NCI-H1930 (cell line): ENCODE measurements at places on chromosomes 5 and 9.

DNA sequence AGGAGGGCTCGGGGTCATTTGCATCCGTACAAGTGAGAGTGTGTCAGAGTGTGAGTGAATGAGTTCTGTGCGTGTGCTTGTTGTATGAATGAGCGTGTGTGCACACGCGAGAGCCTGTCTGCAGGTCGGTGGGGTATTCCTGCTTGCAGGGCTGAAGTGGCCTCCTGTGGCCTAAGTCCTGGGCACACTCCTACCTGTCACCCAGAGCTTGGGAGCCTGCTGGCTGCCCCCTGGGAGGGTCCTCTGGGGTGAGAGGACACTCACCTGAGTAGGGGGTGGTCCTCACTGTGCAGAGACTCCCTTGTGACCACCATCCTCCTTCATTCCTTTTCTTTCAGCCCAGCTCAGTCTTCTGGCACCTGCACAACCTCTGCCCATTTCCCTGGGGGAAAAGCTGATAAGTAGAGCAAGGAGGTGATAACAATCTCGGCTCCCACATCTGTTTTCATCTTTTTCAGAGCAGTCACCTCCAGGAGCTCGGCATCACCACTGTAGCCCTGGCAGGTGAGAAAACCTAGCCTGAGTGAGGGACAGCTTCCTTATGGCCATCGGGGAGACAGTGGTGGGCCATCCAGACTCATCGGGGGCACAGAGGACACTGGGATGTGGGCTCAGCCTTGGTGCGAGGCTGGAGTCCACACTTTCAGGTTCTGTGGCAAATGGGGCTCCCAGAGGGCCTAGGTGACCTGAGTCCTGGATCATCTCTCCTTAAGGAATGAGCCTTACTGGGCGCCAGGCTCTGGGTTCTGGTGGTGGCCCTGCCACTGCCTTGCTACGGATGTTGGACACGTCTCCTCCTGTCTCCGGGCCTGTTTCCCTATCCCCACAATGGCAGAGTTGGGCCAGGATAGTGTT lies 38.7 kb upstream of the SYNPO start:
- no peak for DNase-seq

- no peak for DNase-seq
Measured at GRCh38 chr5:71960195-71960594, 147.1 kb upstream of the MAP1B start.

DNA sequence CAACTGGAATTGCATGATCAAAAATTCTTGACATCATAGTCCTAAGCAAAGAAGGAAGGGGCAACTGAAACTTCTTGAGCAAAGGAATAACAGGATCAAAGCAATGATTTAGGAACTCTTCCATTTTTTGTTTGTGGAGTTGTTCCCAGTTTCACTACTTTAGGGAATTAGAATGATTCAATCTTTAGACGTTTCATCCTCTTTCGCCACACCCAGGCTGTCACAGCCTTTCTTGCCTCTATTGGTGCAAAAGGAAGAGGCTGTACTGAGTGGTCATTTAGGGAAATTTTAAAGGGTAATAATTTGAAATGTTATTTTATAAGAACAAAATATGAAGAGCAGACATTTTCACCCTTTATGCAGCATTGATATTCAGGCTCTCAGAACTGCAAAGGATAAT lies 1026.0 kb upstream of the ARRDC3 start:
- DNase-seq: no peak

- no peak for DNase-seq
Measured at GRCh38 chr9:68777070-68777763, 72.2 kb downstream of the PIP5K1B start.

GRCh38 chr9:4573634-4574389 lies 83.5 kb downstream of the SLC1A1 start:
- DNase-seq: no peak

DNA sequence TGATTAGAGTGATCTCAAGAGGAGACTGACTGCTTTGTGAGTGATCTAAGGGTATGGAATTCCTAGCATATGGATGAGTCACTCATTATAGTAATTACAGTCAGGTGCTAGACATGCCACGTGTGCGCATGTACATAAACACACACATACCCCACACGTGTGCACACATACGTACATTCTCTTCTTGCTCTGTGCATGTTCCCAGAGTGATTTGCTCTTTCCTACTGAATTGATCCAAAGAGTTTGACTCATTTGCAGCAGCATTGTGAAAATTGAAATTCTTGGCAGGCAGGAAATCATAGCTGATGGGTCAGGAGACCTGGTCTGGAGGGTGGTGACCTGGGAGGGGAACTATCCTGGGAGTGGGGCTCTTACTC lies 63.8 kb downstream of the ANGPTL2 start:
- no peak for DNase-seq

DNA sequence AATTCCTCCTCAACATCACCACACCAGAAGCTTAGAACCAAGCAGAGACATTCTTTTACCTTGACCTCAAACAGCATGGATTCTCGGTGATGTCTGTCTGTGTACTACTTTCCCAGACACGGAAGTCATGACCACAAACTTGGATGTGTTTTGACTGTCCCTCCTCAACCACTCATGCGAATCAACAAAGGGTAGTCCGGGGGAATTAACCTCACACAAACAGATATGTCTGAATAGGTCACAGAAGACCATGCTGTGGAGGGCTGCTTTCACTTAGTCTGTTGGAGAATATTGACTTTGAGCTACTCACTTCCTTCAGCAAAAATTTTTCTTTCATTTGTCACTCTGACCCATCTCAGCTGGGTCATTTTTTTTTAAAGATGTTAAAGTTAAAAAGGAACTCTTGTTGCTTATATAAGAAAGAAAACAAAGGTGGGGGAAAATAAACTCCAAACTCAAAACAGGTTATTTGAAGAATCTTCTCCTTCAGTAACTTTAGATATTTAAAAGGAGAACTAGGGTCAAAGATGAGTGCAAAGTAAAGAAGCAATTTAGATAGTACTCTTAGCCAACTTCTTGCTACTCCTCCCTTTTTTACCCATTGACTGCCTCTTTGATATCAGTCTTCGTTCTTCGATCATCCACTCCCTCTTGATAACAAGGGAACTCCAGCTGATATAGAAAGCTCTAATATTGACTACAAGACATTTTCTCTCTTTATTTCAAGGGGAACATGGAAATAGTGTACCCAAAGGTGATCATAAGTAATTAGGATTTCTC lies 343.4 kb upstream of the CDH6 start:
- no peak for DNase-seq

- no peak for DNase-seq
Measured at GRCh38 chr5:67038817-67039603, 157.6 kb downstream of the CD180 start.

GRCh38 chr9:86079421-86079831 lies 19.9 kb downstream of the GOLM1 start:
- no peak for DNase-seq

GRCh38 chr5:116303810-116304209 lies 219.0 kb downstream of the COMMD10 start:
- no peak for DNase-seq

DNA sequence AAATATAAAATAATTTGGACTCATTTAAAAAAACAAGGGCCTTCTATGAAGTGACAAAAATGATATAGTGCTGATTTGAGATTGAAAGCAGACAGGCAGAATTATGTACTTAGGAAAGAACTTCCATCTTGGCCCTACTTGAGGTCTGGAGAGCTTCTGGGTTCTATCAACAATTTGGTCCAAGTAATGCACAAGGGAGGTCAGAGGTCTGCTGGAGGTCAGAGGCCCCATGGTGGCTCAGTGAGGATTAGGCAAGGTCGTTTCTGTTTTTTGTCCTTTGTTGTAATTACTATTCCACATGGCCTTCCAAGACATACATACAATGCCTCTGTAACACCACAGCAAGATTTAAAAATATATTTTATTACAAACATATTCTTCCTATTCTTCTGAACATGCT lies 37.2 kb downstream of the NUDT12 start:
- DNase-seq: no peak

GRCh38 chr5:147693233-147693632 lies 89.3 kb downstream of the JAKMIP2 start:
- no peak for DNase-seq
